Kidney (tissue), 22 donors: ENCODE measurements at places on chromosomes 5 and 9.

DNA sequence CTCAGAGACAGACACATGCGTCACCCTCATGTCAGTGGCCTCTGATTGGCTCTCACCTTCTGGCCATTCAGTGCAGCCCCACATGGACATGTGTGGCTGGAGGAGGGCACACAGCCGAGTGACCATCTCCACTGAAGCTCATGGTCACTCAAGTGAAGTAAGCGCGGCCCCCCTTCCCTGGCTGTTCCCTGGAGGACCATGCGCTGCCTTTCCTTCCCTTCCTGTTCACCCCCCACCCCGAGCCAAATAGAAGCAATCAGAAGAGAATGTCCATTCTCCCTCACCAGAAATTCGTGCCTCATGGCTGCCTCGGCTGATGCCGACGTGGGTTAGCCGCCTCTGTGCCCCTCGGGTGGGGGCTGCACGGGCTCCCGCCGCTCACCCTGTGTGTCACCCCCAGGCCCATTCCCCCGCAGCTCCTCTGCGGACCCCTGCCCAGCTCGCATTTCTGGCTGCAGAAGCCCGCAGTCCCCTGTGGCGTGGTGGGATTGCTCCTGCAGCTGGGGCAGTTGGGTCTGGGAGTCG is 12.5 kb upstream of the COL5A1 start:
- DNase-seq, result no peak

- DNase-seq, result no peak
These were observed 1.1 kb upstream of the ANP32B start for GRCh38 chr9:97981846-97982682.

DNA sequence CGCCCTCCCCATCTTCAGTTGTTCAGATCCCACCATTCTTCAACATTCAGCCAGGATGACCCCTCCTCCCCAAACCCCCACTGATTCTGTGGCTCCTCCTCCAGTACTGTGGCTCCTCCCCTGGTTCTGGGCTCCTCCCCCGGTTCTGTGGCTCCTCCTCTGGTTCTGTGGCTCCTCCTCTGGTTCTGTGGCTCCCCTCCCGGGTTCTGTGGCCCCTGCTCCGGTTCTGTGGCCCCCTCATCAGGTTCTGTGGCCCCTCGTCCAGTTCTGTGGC is 32.8 kb downstream of the C5orf15 start:
- DNase-seq, result peak; percentile 56

DNA sequence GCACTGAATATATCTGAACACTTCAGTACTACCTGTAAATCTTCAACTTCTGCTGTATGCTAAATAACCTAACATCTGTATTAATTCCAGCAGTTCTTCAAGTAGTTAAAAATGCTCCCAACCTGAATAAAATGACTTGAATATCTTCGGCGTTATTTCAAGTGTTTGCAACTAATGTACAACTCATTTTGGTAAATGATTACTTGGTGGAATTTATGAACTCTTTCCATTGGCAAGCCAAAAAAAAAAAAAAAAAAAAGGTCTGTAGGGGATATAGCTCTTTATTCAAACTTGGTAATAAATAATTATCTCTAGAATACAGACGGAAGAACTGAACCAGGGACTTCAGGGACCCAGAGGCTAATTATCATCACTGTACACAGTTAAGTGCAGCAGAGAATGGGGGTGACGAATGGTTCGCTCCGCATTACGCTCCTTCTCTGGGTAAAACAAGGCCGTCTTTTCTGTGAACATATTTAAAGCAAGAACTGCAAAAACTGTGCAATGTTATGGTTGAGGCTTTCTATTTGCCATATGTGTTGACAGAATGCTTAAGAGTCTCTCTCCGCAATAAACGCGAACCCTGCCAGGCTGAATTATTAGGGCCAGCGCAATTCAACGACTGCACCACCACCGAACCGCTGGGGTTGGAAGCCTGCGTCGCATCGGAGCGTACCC is 1.9 kb upstream of the ERBIN start:
- no peak for DNase-seq

GRCh38 chr5:173963867-173964441 is 25.0 kb upstream of the C5orf47 start:
- DNase-seq, result no peak

DNA sequence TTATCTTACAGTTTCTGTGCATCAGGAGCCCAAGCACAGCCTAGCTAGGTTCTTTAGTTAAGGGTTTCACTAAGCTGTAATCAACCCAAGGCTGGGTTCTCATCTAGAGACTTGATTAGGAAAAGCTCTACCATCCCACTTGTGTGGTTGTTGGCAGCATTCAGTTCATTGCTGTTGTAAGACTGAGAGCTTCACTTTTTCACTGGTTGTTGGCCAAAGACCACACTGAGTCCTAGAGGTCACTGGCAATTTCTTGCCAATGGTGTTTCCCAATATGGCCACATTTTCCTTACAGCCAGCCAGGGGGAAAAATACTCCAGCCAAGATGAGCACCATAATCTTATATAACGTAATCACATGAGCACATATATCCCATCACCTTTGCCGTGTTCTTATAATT is 74.3 kb downstream of the SMIM15 start:
- no peak for DNase-seq

- no peak for DNase-seq
These were observed 636.0 kb downstream of the NR2F1-AS1 start for GRCh38 chr5:92944903-92945604.

- no peak for DNase-seq
These were observed 39.2 kb upstream of the NEK6 start for GRCh38 chr9:124218438-124218982.

GRCh38 chr5:80569086-80569960 is 757 bp downstream of the ANKRD34B start:
- peak; percentile 33 for DNase-seq

- DNase-seq, result no peak
These were observed 19.3 kb upstream of the HSPA9 start for GRCh38 chr5:138594305-138595058.

DNA sequence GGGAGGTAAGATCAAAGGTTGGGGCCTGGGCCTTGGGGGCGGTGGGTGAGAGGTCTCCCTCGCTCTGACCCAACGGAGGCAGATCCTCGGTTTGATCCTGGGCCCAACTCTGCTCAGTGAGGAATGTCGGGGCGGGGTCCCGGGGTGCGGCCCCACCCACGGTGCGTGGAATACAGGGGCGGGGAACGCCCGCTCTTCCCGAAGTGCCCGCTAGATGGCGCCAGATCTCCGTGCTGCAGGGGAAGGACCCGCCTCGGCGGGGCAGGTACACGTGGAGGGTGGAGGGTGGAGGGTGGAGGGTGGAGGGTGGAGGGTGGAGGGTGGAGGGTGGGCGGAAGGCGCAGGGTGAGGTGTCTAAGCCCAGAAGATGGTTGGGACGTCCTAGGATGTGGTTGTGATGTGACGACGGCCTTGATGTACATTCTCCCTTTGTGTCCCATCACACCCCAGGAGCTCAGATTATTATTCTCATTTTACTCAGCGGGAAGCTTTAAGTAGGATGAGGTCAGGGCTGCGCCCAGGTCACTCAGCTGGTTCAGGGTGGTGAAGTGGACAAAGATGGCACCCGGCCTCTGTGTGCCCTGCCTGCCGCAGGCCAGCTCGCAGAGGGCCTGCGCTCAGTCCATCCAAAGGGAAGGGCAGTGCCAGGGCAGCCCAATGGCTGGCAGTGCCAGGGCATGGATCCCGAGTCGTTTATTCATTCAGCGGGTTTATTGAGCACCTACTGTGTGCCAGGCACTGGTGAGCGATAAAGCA is 9.4 kb upstream of the RPS14 start:
- DNase-seq, result peak; percentile 81

DNA sequence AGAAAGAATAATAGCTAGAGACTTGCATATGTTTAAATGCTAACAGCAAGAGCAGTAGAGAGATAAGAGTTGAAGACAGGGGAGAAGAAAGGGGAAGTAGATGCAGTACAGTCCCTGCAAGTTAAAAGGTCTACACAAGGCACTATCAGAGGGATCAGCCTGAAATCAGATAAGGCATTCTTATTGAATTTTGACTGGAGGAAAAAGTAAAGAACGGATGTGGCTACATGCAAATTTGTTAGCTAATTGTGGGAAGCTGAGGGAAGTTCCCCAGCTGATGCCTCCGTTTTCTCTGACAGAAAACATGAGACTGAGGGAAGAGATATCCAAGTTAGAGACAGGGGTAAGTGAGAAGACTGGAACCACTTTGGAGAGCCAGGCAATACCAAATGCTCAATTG is 12.9 kb upstream of the RHOBTB3 start:
- no peak for DNase-seq

DNA sequence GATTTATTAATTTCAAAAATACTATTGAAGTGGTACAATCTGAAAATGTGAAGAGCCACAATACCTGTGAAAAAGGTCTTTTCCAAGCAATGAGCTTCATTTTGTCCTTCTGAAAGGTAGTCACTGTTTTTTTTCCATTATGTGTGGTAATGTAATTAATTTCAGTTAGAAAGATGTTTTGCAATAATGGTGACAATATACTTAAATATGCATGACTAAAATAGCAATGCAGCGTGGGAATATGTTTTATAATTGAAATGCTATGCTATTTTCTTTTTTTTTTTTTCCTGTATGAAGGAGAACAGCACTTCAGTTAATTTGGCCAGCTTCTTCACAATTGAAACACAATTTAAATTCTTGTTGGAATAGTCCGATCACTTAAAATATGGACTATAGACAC is 41.9 kb downstream of the NPR3 start:
- no peak for DNase-seq

GRCh38 chr5:6914347-6914746 is 201.1 kb downstream of the TENT4A start:
- DNase-seq, result no peak

- DNase-seq, result no peak
These were observed 77.2 kb downstream of the ATP10B start for GRCh38 chr5:160774666-160775315.

- no peak for DNase-seq
These were observed 57.0 kb upstream of the LIFR start for GRCh38 chr5:38613490-38613889.

DNA sequence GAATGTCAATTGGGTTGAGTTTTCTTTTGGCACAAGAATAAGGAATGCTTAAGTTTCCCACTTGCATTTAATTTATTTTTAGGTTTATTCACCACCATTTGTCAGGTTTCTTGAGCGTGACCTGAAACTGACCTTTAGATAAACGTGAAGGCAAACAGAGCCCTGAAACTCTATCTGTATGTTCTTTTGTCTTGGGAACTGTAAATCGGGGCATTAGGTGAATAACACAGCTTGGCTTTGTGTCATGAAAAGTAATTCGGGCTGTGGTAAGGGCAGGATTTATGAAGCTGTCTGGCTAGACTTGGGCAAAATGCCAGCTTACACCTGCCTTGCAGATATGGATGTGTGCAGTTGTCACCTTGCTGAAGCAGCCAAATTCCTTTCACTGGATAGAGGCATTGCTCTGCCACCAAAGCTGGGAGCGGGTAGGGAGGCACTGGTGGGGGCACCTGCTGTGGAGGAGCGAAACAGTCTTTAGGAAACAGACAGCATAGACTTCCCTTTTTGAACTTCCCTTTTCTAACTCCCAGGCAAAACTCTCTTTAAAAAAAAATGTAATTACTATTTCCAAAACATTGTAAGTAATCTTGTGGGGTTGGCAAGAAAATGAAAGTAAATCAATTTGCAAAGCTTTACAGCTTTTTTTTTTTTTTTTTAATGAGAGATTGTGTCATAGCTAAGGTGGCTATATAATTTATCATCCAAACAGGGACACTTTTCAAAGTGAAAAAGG is 545.2 kb downstream of the CSNK1G3 start:
- peak; percentile 74 for DNase-seq

- no peak for DNase-seq
These were observed 55.9 kb upstream of the SLCO6A1 start for GRCh38 chr5:102554728-102555127.

- peak; percentile 74 for DNase-seq
These were observed 297.4 kb upstream of the ZNF608 start for GRCh38 chr5:125043781-125044391.

GRCh38 chr5:99010294-99010693 is 81.5 kb upstream of the CHD1 start:
- no peak for DNase-seq

DNA sequence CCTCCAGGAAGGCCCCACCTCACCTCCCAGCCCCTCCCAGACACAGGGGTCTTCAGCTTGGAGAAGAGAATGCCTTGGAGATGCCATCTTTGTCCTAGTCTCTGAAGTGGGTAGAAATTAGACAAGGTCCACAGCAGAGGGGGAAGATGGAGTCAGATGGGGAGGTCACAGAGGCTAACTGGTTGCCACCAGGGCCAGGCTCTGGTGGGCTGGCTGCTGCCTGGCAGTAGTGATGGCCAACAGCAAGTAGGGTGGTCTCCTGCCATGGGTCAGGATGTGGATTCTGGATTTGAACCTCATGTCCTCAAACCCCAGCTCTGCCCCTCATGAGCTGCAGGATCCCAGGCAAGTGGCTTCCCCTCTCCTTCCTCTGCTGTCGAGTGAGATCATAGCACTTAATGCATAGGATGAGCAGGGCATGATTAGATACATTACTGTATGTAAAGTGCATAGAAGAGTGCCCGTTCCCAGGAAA is 38.7 kb upstream of the NEK6 start:
- DNase-seq, result no peak

DNA sequence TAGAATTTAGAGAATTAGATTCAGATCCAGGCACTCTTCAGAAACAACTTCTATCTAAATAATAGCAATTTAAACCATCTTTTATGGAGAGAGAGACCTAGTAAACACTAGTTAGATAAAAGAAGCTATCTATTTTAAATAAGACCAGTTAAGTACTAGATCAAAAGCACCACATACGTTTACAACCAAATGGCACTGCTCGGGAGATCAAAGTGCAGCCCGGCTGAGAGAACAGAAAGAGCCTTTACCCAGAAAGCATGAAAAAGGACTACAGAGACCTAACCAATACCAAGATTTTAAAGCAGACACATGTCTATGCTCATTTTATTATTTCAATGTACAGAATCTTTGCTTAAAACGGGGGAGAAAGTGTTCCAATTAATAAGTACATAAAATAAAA is 30.8 kb downstream of the LIX1 start:
- DNase-seq, result peak; percentile 63

DNA sequence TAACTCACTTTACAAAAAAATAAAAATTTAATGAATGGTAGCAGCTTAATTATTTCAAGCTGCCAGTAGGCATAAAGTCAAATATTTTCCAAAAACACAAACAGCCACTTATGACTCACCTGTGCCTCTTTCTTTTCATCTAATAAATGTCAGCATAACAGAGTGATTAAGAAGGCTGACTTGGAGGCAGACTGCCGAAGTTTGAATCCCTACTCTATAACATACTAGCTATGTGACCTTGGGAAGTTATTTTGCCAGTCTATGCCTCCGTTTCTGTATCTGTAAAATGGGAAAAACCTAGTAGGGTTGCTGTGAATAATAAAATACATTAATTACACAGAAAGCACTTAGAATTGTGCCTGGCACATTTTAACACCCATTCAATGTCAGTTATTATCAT is 33.8 kb downstream of the FANCC start:
- no peak for DNase-seq
